ENCODE measurements at places on chromosomes 3 and 15. TPM values are rescaled to one million over a fixed set of nuclear protein-coding genes. Genes with fewer than 3 reads are reported as not detected.

DNA sequence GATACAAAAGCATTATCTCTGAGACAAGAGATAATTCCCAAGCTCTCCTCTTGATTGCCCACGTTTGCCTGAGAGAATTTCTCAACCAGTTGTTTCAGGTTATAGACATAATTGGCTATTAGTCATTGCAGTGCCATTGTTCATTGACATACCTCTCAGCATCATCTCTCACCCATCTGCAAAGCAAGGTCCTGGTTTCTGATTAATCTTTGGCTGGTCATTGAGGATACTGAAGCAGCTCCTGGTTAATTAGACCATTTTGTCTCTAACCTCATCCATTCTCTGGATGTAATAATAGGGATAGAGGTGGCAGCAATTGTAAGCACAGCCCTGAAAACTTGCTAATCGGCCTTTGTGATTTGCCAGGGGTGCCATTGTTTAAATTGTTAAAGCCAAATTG is 104.2 kb downstream of the CNTN6 start:
- no peak overlapping the region for H3K27ac ChIP-seq
- no peak overlapping the region for H3K4me3 ChIP-seq
- no peaks in the 10 kb centered on the region for H3K4me1 ChIP-seq

DNA sequence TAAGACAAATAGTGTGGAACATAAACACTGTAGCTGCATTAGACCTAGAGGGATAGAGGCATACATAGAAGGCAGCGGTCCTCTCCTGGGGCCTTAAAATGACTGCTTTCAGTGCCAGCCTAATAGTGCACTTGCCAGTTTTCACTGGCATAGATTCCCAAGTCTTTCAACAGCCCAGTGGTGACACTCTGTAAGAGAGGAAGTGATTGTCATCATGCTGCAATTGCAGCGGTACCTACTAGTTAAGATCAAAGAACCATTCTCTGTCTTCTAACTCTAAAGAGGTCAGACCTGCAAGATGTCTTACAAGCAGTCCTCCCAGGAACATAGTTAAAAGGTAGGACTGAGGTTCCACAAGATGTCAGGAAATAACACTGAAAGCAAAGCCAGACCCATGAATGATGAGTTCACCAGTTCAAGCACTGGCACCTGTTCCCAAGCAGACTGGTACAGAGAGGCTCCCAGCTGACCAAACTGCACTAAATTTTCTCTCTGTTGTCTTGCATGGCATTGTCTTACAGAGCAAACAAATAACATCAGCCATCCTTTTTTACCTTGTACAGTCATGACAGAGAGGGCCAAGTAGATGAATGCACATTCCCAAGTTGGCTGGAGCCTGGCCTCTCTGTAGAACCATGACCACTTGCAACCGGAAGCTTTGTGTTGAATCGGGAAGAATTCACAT is 100.5 kb upstream of the SKOR1 start:
- H3K4me1 ChIP-seq = no peaks in the 10 kb centered on the region
- no peak overlapping the region for H3K4me3 ChIP-seq
- H3K27me3 ChIP-seq = no peaks in the 10 kb centered on the region

GRCh38 chr3:160796813-160797164 is 40.8 kb downstream of the PPM1L start:
- H3K27ac ChIP-seq = no peak overlapping the region
- H3K4me1 ChIP-seq = peaks cover 3% of the 10 kb centered on the region
- no peak for DNase-seq
- no peak overlapping the region for H3K4me3 ChIP-seq
- no peaks in the 10 kb centered on the region for H3K27me3 ChIP-seq

- H3K27me3 ChIP-seq = no peaks in the 10 kb centered on the region
- H3K4me1 ChIP-seq = peaks cover 31% of the 10 kb centered on the region
- no peaks in the 10 kb centered on the region for H3K36me3 ChIP-seq
- no peak overlapping the region for H3K4me3 ChIP-seq
These were observed 51.6 kb upstream of the CPOX start for GRCh38 chr3:98645039-98645438.

Gene DPPA4
- polyA plus RNA-seq = 0.26 TPM

Gene VPS18
- polyA plus RNA-seq = 16.0 TPM

GRCh38 chr3:197798863-197799262 is 7.8 kb downstream of the LRCH3 start:
- no peaks in the 10 kb centered on the region for H3K36me3 ChIP-seq
- H3K4me3 ChIP-seq = no peak overlapping the region
- H3K4me1 ChIP-seq = peaks cover 49% of the 10 kb centered on the region
- H3K27ac ChIP-seq = peak overlapping the region; percentile 41

DNA sequence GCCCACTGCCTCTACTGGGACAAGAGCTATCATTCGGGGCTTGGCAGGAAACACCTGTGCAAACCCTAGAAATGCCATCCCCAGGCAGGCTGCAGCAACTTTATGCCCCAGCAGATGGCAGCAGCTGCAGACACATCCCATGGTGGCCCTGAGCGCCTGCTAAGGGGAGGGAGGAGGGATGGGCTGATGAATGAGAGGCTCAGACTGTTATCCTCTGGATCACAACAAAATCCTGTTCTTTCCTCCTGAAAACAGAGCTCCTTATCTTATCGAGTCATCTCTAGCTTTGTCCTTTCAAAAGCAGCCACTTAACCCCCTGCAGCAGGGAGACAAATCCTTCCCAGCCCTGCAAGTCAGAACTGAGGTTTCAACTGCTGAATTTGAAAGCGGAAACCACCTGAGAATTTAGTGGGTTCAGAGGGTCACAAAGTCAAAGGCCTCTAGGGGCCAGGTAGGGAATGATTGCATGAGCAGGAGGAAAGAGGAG is 90.6 kb upstream of the PROK2 start:
- no peaks in the 10 kb centered on the region for H3K27me3 ChIP-seq
- H3K4me3 ChIP-seq = no peak overlapping the region
- H3K36me3 ChIP-seq = no peaks in the 10 kb centered on the region

- H3K36me3 ChIP-seq = peaks cover 4% of the 10 kb centered on the region
- no peak overlapping the region for H3K4me3 ChIP-seq
- DNase-seq = no peak
- H3K27me3 ChIP-seq = no peaks in the 10 kb centered on the region
- no peak overlapping the region for H3K27ac ChIP-seq
- H3K4me1 ChIP-seq = no peaks in the 10 kb centered on the region
These were observed 32.9 kb downstream of the CDV3 start for GRCh38 chr3:133606342-133606741.

DNA sequence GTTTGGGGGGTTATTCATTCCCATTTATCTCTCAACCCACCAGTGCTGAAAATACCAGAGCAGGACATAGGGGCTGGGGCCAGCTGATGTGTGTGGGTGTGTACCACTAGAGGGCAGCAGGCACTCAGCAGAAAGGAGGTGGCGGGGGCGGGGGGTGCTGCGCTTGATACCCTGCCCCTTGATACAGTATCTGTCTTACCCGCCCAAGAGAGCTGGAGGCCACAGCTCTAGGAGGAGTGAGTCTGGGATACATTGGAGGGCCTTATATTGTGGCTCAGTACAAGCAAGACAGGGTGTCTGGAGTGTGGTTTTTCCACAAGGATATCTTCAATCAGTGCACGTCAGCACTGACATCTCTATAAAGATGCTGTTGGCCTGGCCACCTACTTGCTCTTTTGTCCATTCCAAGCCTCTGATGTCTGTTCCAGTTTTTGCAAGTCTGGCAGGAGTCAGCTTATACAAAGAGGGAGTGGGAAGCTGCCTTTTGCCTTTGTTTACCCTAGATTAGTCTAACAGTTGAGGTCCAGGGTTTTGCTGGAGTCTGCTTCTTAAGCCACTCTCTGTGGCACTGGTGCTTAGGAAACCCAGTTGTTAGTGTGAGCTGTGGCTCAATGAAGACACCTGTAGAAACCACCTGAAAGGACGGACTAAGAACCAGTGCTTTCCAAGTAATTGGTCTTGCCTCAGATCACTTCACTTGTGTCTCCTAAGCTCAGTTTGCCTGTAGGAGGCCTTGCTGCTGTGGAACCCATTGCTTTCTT is 1.5 kb upstream of the RBM15B start:
- DNase-seq = no peak
- no peaks in the 10 kb centered on the region for H3K27me3 ChIP-seq
- peaks cover 15% of the 10 kb centered on the region for H3K36me3 ChIP-seq
- peaks cover 24% of the 10 kb centered on the region for H3K4me1 ChIP-seq

GRCh38 chr3:133691273-133692107 is 29.7 kb upstream of the TOPBP1 start:
- H3K27ac ChIP-seq = no peak overlapping the region
- H3K4me3 ChIP-seq = no peak overlapping the region
- H3K4me1 ChIP-seq = no peaks in the 10 kb centered on the region
- 0 out of 2 replicates have a peak, but pooled peaks cover 2% of the 10 kb centered on the region for H3K27me3 ChIP-seq

DNA sequence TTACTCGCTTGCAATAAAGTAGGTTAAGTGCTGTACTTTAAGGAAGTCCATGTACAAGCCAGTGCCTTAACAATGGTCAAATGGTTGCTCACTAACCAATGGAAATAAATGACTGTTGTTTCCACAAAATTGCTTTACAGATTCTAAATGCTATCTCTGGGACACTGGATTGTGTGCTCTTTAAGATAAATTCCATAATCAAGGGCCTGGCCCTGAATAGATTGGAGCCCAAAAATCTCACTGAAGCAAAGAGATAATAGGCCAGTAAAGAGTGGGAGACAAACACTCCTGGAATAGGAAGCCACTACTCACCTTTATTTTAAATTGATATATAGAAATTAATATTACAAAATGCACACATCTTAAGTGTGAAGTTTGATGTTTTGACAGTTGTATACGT is 62.4 kb upstream of the GOLGA6B start:
- H3K36me3 ChIP-seq = no peaks in the 10 kb centered on the region
- H3K4me1 ChIP-seq = no peaks in the 10 kb centered on the region
- no peak overlapping the region for H3K4me3 ChIP-seq
- no peaks in the 10 kb centered on the region for H3K27me3 ChIP-seq
- H3K27ac ChIP-seq = no peak overlapping the region
- no peak for DNase-seq

DNA sequence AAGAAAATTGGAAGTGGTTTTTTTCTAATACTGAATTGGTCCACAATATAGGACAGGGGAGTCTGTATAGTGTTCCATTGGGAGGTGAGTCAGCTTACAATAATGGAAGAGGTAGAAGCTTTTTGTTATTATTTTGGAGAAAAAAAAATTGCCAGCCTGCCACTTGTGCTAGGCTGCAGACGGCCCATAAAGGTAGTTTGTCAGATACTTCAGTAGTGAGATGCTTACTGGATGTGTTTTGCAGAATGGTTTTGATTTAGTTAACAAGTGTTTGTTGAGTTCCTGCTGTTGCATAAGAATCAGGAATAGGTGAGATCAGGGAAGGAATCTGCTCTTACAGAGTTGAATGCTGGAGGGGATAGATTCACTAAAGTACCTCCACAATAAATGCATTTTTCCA is 1.0 kb downstream of the DTWD1 start:
- H3K4me1 ChIP-seq = no peaks in the 10 kb centered on the region
- no peaks in the 10 kb centered on the region for H3K27me3 ChIP-seq
- DNase-seq = no peak
- peak overlapping the region; percentile 95 for H3K4me3 ChIP-seq

DNA sequence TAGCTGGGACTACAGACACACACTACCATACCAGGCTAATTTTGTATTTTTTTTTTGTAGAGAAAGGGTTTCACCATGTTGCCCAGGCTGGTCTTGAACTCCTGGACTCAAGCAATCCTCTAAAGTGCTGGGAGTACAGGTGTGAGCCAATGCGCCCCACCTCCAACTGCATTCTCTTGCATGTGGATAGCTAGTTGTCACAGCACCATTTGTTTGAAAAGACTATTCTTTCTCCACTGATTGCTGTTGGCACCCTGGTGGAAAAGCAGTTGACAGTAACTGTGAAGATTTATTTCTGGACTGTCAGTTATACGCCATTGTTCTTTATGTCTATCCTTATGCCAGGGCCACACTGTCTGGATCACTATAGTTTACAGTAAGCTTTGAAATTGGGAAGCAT is 303.9 kb downstream of the ADAMTS17 start:
- H3K4me3 ChIP-seq = no peak overlapping the region
- no peak overlapping the region for H3K27ac ChIP-seq
- no peaks in the 10 kb centered on the region for H3K27me3 ChIP-seq
- no peak for DNase-seq
- H3K4me1 ChIP-seq = no peaks in the 10 kb centered on the region

DNA sequence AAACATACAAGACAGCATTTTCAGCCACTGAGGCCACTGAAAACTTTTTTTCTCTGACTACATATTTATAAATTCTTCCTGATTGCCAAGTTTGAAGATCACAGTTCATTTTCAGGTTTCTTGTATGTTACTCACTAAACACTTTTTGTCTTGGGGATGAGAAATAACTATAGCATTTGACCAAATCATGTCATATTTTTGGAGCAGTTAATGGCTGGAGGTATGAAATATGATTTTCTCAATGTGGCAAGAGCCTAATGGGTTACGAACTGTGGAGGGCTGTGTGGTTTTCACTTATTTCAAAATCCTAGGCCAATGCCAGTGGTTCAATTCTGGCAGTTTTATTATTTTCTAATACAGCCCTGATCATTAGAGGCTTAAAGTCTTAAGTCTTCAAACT is 64.4 kb downstream of the USP13 start:
- H3K27ac ChIP-seq = no peak overlapping the region
- peaks cover 4% of the 10 kb centered on the region for H3K36me3 ChIP-seq
- H3K4me1 ChIP-seq = no peaks in the 10 kb centered on the region
- H3K4me3 ChIP-seq = no peak overlapping the region
- no peaks in the 10 kb centered on the region for H3K27me3 ChIP-seq

GRCh38 chr15:99928429-99928981 is 195.3 kb upstream of the LYSMD4 start:
- no peaks in the 10 kb centered on the region for H3K27me3 ChIP-seq
- peak; percentile 45 for DNase-seq
- H3K4me3 ChIP-seq = peak overlapping the region; percentile 75
- 0 out of 2 replicates have a peak overlapping the region, but pooled peaks have one; percentile 11 for H3K27ac ChIP-seq
- H3K36me3 ChIP-seq = no peaks in the 10 kb centered on the region
- peaks cover 9% of the 10 kb centered on the region for H3K4me1 ChIP-seq

Measured in GM12878 (cell line).